Activated T-cell treated with anti-CD3 and anti-CD28 coated beads, Interleukin-2, amount 50 U/mL, for 72 hours (primary cell): ENCODE measurements at places on chromosomes 7 and 10. TPM values are rescaled to one million over a fixed set of nuclear protein-coding genes. Genes with fewer than 3 reads are reported as not detected.
A peak's percentile ranks its signal among the peaks of the same experiment; 100 is the strongest.

GRCh38 chr10:69952069-69952800, 100.4 kb upstream of the MACROH2A2 start:
- no peak for DNase-seq
- no peaks in the 10 kb centered on the region for H3K4me1 ChIP-seq
- no peak overlapping the region for H3K27ac ChIP-seq
- H3K4me3 ChIP-seq = no peak overlapping the region

- no peak overlapping the region for H3K27ac ChIP-seq
- H3K4me1 ChIP-seq = no peaks in the 10 kb centered on the region
- H3K36me3 ChIP-seq = no peaks in the 10 kb centered on the region
- no peaks in the 10 kb centered on the region for H3K27me3 ChIP-seq
- H3K4me3 ChIP-seq = no peak overlapping the region
Measured at GRCh38 chr7:110007320-110008063, 1083.4 kb upstream of the LRRN3 start.

DNA sequence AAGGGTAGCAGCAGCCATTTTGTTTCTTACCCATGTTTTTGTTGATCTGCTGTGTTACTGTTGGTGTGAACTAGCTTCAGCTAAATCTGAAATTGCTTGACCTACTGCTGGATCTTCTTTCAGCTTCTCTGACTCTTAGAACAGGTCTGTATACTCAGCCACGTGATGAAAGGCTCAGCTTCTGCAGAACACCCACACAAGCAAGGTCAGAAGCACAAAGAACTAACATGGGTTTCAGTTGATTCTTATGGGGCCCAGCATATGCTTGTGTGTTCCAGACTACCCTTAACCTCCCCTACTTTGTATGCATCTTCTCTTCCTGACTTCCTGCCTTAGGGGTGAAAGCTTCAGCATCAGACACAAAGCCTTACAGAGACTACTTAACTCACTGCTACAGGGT, 186.8 kb downstream of the HGF start:
- H3K27ac ChIP-seq = no peak overlapping the region
- H3K4me1 ChIP-seq = no peaks in the 10 kb centered on the region
- H3K4me3 ChIP-seq = no peak overlapping the region
- no peaks in the 10 kb centered on the region for H3K27me3 ChIP-seq
- DNase-seq = no peak
- no peaks in the 10 kb centered on the region for H3K36me3 ChIP-seq

DNA sequence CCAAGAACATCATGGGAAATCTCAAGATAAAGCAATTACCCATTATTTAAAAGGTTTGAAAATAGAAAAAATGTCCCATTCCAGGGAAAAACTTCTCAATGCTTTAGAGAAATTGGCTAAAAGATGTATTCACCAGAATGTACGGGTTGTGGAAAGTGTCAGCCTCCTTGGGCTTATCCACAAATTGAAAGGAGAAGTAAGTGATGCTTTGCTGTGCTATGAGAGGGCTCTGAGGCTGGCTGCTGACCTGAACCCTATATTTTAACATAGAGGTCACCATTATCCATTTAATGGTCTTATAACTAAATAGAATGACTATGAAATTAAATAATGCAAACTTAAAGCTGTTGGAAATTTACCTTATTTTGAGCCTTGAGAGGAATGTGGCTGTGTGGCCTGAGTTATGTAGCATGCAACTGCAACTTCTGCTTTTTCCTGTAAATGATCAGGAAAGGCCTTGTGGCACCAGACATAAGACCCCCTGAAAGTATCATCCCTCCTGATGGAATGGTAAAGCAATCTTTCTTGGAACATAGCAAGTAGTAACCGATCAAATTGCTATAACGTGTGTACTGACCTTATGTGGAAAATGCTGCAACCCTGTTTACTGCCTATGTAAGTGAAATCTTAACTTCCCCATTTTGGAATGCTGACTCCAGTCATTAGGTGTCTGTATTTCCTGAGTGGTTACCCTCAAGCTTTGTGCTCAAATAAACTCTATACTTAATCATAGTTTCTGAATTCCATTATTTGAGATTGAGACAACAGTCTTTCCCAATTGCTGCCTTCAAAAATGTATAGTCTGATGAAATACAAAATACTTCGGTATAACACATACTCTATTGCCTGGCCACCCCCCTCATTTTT, 6.9 kb downstream of the IFIT1B start:
- no peak overlapping the region for H3K4me3 ChIP-seq

DNA sequence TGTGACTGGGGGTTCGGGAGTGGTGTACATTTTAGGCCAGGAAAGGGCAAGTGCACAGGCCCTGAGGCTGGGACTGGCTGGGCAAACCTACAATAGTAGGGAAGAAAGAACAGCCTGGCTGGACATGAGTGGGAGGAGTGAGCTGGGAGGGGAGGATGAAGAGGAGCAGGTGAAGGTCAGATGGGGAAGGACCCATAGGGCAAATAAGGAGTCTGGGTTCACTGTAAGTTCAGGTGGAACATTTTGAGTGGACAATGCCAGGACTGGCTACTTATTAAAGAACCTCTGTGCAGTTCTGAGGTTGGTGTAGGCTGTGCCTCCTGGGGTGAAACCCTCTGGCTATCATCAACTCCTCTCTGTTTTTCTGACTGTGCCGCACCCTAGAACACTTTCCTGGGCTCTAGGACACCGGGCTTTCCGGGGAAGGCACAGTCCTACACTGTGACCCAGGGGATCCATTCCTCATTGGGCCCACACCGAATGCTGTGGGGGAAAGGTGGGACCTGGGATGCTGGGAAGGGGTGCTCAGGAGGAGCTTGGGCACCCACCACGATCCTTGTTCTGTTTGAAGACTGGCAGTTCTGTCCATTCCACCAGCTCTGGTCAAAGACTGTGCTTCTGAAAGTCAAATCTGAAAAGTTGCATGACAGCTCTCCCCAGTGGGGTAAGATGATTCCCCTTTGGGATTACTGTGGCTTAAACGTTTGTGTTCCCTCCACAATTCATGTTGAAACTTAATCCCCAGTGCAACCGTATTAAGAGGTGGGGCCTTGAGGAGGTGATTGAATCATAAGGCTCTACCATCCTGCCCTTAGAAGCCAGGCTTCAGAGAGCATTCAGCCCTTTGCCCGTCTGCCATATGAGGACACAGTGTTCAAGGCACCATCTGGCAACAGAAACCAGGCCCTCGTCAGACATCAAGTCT, 4.0 kb upstream of the MMP21 start:
- H3K27ac ChIP-seq = no peak overlapping the region
- H3K36me3 ChIP-seq = no peaks in the 10 kb centered on the region
- no peak for DNase-seq

DNA sequence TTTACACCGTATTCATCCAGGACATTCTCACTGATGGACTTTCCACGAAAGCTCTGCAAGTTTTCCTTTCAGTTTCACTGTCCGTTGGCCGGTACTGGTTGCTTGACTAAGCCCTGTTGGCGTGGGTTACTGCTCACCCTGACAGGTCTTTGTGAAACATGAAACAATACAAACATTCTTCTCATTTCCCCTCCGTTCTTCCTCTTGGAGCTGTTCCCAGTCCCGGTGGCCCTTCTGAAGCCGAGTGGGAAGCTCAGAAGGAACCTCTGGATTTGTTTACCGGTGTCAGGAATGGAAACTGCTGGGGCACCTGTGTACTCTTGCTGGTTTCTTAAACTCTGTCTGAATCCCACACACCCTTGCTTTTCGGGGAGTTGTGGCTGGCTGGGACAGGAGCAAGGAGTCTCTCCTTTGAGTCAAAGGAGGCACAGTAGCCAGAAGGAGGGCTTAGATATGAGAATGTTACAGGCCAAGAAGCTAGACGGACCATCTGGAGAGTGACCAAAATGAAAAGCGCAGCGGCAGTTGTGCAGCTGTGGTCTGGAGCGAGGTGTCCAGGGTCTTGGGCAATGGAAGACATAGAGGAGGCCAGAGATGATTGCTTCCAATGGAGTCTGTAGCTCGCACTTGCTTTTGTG, 45.7 kb downstream of the LYZL2 start:
- peaks cover 12% of the 10 kb centered on the region for H3K4me1 ChIP-seq
- peak overlapping the region; percentile 9 for H3K27ac ChIP-seq
- no peak overlapping the region for H3K4me3 ChIP-seq
- no peaks in the 10 kb centered on the region for H3K36me3 ChIP-seq
- no peak for DNase-seq

DNA sequence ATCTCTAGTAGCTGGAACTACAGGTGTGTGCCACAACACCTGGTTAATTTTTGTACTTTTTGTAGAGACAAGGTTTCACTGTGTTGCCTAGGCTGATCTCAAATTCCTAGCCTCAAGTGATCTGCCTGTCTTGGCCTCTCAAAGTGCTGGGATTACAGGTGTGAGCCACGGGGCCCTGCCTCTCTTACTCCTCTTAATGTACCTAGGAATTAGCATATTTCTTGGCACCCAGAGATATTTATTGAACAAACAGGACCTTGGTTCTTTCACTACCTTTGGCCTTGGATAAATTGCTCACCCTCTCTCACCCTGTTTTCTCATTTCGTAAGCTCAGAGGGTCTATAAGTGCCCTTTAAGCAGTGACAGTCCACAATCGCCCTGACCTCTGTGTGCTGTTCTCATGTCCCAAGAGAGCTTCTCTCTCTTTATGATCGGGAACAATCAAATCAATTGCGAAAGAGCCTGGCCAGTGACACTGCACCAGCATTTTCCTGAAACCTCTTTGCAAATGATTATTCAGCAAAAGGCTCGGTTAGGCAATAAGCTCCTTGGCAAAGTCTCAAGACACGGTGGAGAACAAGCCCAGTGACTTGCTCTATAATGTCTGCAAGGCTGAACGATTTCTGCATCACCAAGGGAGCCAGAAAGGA, 117.7 kb downstream of the APBB1IP start:
- no peak for DNase-seq
- peak overlapping the region; percentile 5 for H3K27ac ChIP-seq
- H3K27me3 ChIP-seq = no peaks in the 10 kb centered on the region

DNA sequence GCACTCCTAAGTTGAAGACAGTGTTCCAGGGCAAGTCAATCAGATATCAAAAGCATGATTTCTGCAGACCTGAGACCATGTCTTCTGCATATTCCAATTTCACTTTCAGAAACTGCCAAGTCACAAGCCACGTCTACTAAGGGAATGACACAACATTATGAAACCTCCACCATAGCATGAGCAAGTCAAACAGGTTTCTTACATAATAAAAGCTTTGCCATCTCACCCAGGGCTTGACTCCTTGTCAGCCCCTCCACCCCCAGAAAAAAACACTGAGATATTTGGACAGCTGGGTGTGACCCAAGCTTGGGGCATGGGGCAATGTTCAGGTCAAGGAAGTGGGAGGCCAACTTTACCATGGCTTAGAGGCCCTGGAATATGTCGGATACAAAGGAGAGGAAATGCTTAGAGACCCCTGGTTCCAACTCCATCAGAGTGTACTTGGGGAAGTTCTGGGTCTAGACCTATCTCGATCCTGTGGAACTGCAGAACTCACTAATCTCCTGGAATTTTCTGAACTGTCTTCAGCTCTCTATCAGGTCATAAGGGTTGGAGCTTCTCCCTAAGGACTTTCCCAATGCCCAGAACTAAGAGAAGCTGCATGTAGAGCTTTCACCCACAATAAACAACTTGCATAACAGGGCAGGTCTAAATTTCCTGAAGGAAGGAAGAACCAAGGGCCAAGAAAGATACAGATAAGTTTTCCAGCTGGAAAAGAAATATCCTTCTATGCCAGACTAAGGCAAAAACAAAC, 80.6 kb upstream of the NAMPT start:
- peak overlapping the region; percentile 6 for H3K27ac ChIP-seq
- peaks cover 9% of the 10 kb centered on the region for H3K36me3 ChIP-seq
- H3K27me3 ChIP-seq = peaks cover 40% of the 10 kb centered on the region
- H3K4me1 ChIP-seq = peaks cover 51% of the 10 kb centered on the region

Gene SOSTDC1
- total RNA-seq = not detected

Gene NYAP1
- total RNA-seq = 0.67 TPM

Gene NEUROD6
- total RNA-seq = not detected

Gene SLC26A5
- not detected for total RNA-seq

Gene SPDYE6
- not detected for total RNA-seq
